Vagina (tissue), 2 donors: ENCODE measurements at places on chromosomes 1 and 21. TPM values are rescaled to one million over a fixed set of nuclear protein-coding genes. Genes with fewer than 3 reads are reported as not detected.
A peak's percentile ranks its signal among the peaks of the same experiment; 100 is the strongest.

DNA sequence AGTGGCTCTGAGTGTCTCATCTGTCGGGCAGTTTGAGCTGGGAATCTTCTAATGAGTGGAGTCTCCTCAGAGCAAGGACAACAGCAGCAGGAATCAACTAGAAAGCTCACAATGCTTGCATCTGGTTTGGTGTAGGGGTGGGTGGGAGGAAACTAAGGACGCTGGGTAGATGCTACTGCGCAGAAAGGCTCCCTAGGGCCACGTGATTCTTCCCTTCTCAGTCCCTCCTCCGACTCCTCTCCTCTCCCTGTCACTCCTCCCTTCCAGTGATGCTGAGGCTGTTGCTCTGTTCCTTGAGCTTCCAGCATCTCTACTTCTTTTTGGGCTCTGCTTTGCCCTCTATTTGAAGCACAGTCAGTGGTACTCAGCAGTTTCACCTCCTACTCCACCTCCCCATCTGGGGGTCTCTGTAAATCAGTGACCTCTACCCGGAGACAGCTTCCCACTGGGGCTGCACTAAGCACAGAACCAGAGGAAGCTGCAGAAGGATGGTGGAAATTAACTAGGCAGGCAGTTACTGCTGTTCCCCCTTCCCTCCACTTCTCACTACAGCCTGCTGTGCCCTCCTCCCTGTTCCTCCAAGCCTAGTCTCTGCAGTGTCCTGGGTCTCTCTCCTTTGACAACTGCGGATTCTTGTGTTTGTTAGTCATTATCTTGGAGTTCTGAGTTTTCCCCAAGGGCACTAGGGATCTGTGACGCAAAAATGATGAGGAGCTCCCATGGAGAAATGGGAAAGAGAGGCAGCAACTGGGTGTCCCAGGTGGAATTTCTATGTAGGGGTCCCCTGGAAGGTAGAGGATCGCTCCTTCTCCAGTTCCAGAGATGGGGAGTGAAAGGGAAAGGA lies 5.8 kb downstream of the LINGO4 start:
- no peaks in the 10 kb centered on the region for H3K4me1 ChIP-seq
- no peaks in the 10 kb centered on the region for H3K27me3 ChIP-seq
- H3K27ac ChIP-seq = no peak overlapping the region
- DNase-seq = no peak

GRCh38 chr1:89822109-89822962 lies 1.5 kb downstream of the LRRC8D start:
- no peak for DNase-seq
- peak overlapping the region; percentile 42 for H3K27ac ChIP-seq
- no peaks in the 10 kb centered on the region for H3K36me3 ChIP-seq
- peaks cover 16% of the 10 kb centered on the region for H3K4me1 ChIP-seq

LCE1C gene
- total RNA-seq = not detected

- H3K27ac ChIP-seq = no peak overlapping the region
- no peaks in the 10 kb centered on the region for H3K4me1 ChIP-seq
- no peak overlapping the region for H3K4me3 ChIP-seq
Observed at GRCh38 chr1:117014209-117014608, 12.6 kb downstream of the CD101 start.

ADCY10 gene
- total RNA-seq = not detected

RHD gene
- not detected for total RNA-seq

GRCh38 chr1:184595596-184595995 lies 159.1 kb downstream of the EDEM3 start:
- no peak overlapping the region for H3K4me3 ChIP-seq
- H3K4me1 ChIP-seq = no peaks in the 10 kb centered on the region
- no peaks in the 10 kb centered on the region for H3K27me3 ChIP-seq
- no peaks in the 10 kb centered on the region for H3K36me3 ChIP-seq
- no peak for DNase-seq

LCE1E gene
- total RNA-seq = not detected

- H3K4me1 ChIP-seq = peaks cover 23% of the 10 kb centered on the region
- H3K36me3 ChIP-seq = no peaks in the 10 kb centered on the region
- H3K4me3 ChIP-seq = no peak overlapping the region
- no peak overlapping the region for H3K27ac ChIP-seq
Observed at GRCh38 chr1:14629363-14630014, 31.0 kb downstream of the KAZN start.

CFHR4 gene
- total RNA-seq = not detected

- no peak overlapping the region for H3K27ac ChIP-seq
- no peaks in the 10 kb centered on the region for H3K27me3 ChIP-seq
- no peaks in the 10 kb centered on the region for H3K4me1 ChIP-seq
- no peak overlapping the region for H3K4me3 ChIP-seq
- DNase-seq = no peak
Observed at GRCh38 chr1:203777596-203777995, 12.6 kb downstream of the LAX1 start.

GRCh38 chr1:75134647-75135572 lies 722 bp downstream of the LHX8 start:
- no peak overlapping the region for H3K27ac ChIP-seq
- H3K27me3 ChIP-seq = peaks cover 26% of the 10 kb centered on the region
- H3K36me3 ChIP-seq = no peaks in the 10 kb centered on the region
- peak overlapping the region; percentile 15 for H3K4me3 ChIP-seq
- peaks cover 19% of the 10 kb centered on the region for H3K4me1 ChIP-seq

SLAMF8 gene
- total RNA-seq = 1.5 TPM

DNA sequence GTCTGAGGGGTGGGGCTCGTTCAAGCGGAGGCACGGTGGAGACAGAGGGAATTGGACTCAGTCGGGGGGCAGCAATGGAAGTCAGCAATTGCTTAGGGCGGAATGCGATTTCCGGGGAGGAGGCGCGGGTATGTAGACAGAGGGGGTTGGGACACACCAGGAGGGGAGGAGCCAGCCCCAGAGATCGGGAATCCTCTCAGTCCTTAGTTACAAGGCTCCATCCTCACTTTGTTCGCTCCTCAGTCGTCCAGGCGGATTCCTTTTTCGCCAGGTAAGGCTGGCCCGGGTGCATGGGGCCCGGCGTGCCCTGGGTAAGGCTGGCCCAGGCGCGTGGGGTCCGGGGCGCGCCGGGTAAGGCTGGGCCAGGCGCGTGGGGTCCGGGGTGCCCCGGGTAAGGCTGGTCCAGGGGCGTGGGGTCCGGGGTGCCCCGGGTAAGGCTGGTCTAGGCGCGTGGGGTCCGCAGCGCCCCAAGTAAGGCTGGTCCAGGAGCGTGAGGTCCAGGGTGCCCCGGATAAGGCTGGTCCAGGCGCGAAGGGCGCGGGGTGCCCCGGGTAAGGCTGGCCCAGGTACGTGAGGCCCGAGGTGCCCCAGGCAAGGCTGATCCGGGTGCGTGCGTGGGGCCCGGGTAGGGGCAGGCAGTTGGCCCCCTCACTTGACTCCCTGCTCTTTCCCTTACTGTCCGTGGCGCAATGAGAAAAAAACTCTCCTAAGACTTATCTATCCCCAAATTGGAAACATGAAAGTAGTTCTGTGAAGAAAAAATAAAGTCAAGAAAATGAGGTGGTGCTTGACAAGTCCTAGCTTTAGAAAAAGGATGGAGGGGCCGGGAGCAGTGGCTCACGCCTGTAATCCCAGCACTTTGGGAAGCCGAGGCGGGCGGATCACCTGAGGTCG lies at the start of gene L1TD1:
Gene L1TD1 (plus strand): TSS at position 199 of the 894 bp plus-strand sequence. CDS start 11,780 bp downstream, outside the sequence.
- no peaks in the 10 kb centered on the region for H3K4me1 ChIP-seq
- no peak within 1 kb of the TSS for H3K27ac ChIP-seq
- no peaks in the 10 kb centered on the region for H3K27me3 ChIP-seq
- DNase-seq = no peak
- no peaks in the 10 kb centered on the region for H3K36me3 ChIP-seq

PHACTR4 gene
- total RNA-seq = 28.7 TPM

- no peak overlapping the region for H3K4me3 ChIP-seq
- H3K27me3 ChIP-seq = no peaks in the 10 kb centered on the region
- H3K4me1 ChIP-seq = peaks cover 36% of the 10 kb centered on the region
- H3K36me3 ChIP-seq = no peaks in the 10 kb centered on the region
- no peak overlapping the region for H3K27ac ChIP-seq
Observed at GRCh38 chr1:206554211-206554610, 46.9 kb downstream of the RASSF5 start.
